Prostate gland (tissue), 2 donors: ENCODE measurements at places on chromosomes 16 and 17.

DNA sequence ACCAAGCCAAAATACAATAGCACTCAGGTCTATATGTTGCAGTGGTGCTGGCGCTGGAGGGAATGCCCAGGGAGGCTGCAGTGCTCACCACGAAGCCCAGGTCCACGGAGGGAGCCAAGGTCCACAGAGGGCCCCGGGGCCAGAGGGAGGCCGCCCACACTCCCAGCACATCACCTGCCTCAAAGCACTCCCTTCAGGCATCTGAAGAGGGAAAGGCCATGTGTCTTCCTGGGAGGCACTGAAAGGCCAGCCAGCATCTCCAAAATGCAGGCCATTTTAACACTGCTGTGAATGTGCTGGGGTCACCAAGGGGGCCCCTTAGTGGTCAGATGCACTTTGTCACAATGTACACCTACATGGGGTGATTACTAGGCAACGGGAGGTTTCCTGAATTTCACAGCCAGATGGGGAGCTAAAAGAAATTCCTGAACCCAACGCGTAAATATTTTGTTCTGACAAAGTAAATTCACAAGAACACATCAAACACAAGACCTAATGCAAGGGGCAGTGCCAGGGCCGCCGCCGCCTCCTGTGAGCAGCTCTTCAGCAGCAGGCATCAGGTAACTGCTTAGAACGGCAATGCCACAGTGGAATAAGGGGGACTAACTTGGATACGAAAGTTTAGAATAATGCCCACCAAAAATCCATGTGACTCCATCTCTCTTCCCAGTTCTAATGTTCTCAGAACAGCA is 42.8 kb downstream of the USP22 start:
- peak; percentile 84 for DNase-seq

- DNase-seq = no peak
Measured at GRCh38 chr17:79595471-79595870, 15.4 kb downstream of the RBFOX3 start.

GRCh38 chr17:49910858-49911204 is 58.2 kb upstream of the DLX4 start:
- DNase-seq = no peak

GRCh38 chr17:44363613-44364159 is at the start of gene FAM171A2:
FAM171A2 (minus strand) TSS chr17:44363853; CDS start chr17:44363714, 139 bp downstream.
- DNase-seq = no peak

DNA sequence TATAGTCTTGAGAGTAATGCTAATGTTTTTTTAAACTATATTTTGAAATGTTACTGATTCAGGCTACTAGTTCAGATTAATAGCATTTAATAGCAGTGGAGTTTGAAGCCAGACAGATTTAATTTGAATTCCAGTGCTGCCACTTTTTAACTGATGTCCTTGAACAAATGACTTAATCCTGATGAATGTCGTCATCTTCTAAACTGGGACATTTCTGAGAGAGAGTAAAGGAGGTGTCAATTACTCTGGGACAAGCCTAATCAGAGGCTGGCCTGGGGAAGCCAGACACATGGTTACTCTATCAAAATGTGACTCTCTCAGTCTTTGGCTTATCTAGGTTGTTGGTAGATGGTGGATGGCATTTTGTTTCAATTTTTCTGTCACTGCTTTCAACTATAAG is 246.7 kb downstream of the HS3ST3A1 start:
- DNase-seq = no peak

GRCh38 chr17:62741290-62741689 is 66.8 kb downstream of the MARCHF10 start:
- no peak for DNase-seq

DNA sequence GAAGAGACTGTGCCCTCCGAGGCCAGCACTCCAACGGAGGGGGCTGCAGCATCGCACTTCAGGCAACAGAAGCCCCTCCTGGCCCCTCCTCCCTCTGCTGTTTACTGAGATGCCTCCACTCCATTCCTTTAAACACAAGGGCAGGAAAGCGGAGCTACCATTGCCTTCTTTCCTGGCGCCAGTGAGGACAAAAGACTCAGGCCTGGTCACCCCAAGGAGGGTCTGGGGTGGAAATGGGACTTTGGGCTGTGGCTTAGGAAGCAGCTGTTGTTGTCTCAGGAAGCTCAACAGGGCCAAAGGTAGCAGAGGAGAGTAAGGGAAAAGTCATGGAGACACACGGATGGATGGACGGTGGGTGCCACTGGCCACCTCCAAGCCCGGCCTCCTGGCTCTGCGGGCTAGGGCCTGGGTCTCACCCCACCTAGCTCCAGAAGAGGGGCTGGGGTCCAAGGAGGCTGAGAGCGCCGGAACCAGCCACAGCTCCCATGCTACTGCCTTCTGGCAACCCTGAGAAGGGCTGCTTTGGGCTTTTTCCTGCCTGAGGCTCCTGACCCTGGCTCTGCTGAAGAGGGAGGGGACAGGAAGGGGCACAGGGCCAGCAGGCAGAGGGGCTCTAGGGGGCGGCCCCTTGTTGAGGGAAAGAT is 11.1 kb downstream of the CD300LG start:
- no peak for DNase-seq

GRCh38 chr16:84643180-84643583 is 5.1 kb upstream of the KLHL36 start:
- peak; percentile 77 for DNase-seq
